Activated CD4-positive, alpha-beta T cell treated with anti-CD3 and anti-CD28 coated beads, Interleukin-2, Interleukin-6, amounts not matched to agents 100 ng/mL and 50 ng/mL, durations not matched to agents 16 hours and 8 hours (primary cell): ENCODE measurements at places on chromosomes 1 and 21.
A peak's percentile ranks its signal among the peaks of the same experiment; 100 is the strongest.

DNA sequence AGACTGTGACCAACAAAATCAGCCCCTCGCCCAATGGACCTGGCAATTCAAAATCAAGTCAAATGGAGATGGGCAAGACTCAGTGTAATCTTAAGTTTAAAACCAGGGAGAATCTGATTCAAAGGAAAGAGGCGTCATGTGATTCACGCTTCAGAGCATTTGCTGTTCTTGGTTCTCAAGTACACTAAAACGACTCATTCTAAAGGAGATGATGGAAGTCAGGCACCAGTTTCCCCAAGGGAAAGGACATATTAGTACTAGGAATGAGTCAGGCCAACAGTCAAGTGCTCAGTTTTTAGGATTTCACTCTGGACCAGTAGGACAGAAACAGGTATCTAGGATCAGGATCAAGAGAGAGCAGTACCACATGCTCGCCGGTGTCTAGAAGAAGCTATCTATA, 429.6 kb downstream of the PLPP3 start:
- DNase-seq: no peak

GRCh38 chr1:44067266-44068250, 36.3 kb upstream of the SLC6A9 start:
- no peak for DNase-seq

DNA sequence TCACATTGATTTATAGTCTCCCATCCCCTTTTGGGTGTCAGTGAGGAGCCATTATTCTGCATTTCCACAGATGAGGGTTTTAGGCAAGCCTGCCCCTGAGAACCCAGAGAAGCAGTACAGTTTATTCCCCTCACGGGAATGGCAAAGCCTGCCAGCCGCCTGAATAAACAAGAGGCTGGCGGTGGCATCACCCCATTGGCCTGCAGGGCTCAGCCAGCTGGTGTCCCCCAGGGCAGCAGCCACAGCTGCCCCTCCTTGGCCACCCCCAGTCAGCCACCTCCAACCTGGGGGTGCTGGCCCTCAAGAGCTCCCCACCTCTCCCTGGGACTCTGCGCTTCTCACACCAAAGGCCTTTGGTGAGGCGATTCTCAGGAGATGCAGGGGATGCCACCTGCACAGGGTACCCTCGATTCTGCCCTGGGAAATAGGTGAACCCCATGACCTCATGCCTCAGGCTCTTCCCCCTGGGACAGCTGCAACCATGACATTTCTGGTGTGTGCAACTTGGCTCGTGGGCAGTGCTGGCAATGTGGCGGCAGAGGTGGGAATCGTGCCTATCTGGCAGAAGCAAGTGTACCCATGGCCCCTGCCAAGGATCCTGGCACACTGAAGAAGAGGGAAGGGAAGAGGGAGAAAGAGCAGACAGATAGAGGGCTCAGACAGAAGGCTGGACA, 14.0 kb downstream of the OLFML2B start:
- no peak for DNase-seq

DNA sequence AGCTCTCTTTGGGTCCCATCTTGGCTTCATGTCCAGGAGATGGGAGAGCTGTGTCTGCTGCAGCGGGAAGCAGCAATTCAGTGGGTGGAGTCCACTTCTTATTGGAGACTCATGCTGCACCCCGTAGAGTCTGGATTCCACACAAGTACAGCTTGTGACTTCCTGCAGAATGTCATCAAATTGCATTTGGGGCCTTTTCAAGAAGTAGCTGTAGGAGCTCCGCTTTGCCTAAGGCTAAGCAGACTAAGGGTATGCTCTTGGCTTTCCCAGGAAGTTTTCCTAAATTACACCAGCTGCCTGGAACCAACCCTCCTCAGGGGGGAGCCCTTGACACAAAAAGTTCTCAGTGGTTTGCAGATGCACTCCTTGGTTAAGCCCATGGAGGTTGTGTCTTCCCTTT, 5.7 kb upstream of the MOB3C start:
- DNase-seq: no peak

DNA sequence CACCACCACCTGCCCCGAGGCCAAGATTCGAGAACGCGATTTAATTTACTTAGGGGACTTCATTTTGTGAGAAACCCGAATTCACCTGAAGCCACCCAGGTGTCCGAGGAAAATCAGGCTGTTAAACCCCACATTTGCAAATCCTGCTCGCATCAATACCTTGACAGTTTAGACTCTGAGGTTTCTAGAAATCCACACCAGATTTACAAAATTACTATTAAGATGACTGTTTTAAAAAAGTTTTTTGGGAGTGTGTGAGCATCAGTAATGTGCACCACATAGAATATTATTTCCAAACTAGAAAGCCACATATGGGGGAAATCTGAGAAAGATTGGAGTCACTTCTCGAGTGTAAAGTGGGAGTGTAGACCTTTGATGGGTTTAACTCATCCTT, 685 bp downstream of the RIMKLA start:
- no peak for DNase-seq

- no peak for DNase-seq
Measured at GRCh38 chr1:180912801-180913565, at the start of gene KIAA1614. Gene KIAA1614 (plus strand): TSS chr1:180912897. CDS start chr1:180913244, 347 bp downstream.

GRCh38 chr1:217469983-217470382, 160.9 kb downstream of the GPATCH2 start:
- DNase-seq: no peak

- DNase-seq: no peak
Measured at GRCh38 chr1:217009376-217009775, 286.1 kb upstream of the ESRRG start.

- DNase-seq: no peak
Measured at GRCh38 chr1:214301526-214301925, 20.6 kb downstream of the SMYD2 start.

- DNase-seq: peak; percentile 6
Measured at GRCh38 chr1:222910699-222911098, 95.9 kb downstream of the DISP1 start.

- no peak for DNase-seq
Measured at GRCh38 chr1:207838156-207839082, 72.5 kb downstream of the CD34 start.

DNA sequence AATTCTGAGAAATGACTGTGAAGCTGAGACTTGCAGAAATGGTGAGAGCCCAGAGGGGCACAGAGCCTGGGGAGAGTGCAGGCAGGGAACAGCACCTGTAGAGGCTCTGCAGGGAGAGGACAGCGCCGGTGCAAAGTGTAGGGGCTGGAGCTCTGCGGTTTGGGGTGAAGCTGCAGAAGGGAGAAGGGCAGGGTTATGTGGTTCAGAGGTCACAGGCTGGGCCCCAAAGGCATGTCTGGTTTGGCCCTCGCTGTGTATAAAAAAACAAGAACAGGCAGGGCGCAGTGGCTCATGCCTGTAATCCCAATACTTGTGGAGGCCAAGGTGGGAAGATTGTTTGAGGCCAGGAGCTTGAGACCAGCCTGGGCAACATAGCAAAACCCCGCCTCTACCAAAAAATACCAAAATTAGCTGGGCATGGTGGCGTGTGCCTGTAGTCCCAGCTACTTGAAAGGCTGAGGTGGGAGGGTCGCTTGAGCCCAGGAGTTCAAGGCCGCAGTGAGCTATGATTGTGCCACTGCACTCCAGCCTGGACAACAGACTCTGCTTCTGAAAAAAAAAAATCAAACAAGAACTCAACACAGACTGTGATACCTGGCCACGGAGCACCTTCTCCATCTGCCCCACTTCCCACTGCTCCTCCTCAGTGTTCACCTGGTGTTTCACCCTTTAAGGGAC, 29.1 kb downstream of the SERINC2 start:
- DNase-seq: no peak

DNA sequence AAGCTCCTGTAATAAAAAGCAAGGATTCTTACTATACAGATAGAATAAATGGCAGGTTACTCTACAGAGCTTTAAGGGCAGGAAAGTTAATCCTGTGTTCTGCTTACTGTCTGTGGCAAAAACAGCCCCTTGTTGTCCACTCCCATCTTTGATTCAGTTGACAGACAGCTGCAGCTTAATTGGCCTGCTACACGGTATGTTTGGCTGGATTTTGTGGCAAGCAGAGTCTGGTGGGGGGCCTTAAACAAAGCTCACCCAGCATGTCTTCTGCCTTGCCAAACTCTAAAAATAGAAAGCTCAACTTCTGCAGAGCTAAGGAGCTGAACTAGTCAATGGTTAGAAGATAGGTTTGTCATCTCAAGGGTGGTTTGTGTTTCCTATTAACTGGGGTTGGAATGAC, 407.2 kb downstream of the HLX start:
- DNase-seq: no peak

GRCh38 chr1:235841938-235842545, 24.7 kb downstream of the LYST start:
- DNase-seq: no peak

- DNase-seq: no peak
Measured at GRCh38 chr1:200053091-200053490, 25.6 kb downstream of the NR5A2 start.

GRCh38 chr1:85229574-85230097, 28.8 kb upstream of the SYDE2 start:
- DNase-seq: no peak

- peak; percentile 46 for DNase-seq
Measured at GRCh38 chr1:93079685-93080141, 630 bp downstream of the MTF2 start.

- no peak for DNase-seq
Measured at GRCh38 chr1:228408869-228409805, 2.5 kb upstream of the TRIM11 start.

DNA sequence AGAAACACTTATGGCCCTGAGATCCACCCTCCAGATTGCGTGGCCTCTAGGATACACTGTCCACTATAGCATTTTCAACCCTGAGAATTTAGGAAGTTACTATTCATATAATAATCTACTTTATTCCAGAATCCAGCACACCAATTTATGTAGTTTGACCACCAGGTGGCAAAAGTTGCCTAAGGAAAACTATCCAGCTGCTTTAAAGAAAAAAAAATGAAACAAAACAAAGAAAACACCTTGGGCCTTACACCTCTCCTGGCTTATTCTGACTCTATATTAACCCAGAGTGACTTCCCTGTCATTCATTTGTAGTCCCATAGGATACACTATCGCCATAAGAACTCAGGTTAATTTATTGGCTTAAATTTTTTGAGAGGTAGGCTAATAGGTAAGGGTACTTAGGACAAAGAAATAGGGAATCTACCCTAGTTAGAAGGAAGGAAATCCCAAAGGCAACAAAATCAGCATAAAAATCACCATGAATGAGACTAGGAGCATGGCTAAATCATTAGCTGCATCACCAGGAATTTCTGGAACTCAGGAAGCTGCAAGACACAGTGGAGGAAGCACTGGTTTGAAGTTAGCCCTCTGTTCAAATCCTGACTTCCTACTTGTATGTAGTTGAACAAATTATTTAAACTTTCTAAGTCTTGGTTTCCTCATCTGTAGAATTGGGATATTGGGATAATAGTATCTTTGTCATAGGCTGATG, 107.5 kb downstream of the SPAG17 start:
- peak; percentile 4 for DNase-seq

- no peak for DNase-seq
Measured at GRCh38 chr1:21901473-21901847, 35.6 kb downstream of the HSPG2 start.

DNA sequence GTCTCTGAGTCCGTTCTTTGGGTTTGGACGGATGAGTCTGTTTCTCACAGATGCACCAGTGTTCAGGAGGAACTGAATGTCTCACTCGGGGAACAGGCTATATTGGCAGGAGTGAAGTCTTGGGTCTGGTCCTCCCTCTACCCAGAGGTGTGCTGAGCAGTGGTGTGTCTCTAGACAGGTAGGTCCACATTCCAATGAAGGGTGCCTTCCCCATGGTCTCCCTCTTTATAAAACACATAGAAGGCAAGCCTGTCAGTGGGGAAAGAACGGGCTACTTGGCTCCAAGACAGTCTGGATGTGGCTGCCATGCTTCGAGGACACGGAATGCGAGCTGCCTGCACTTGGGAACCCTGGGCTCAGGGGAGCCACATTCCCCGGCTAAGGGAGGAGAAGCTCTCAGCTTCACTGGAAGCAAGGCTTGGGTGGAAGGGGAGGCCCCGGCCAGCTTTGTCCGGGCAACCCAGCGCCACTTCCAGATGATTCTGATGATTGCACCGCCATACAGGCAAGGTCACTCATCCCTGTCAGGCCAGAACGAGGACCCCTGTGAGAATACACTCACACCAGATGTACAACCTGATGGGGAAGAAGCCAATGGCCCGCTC, 29.7 kb upstream of the RIPK4 start:
- DNase-seq: no peak

GRCh38 chr1:180612632-180613031, 19.2 kb upstream of the XPR1 start:
- no peak for DNase-seq

GRCh38 chr21:36948686-36949085, 17.8 kb downstream of the HLCS start:
- DNase-seq: no peak

GRCh38 chr1:97190326-97190725, 468.7 kb downstream of the PTBP2 start:
- no peak for DNase-seq

- no peak for DNase-seq
Measured at GRCh38 chr1:60572378-60572777, 498.8 kb upstream of the C1orf87 start.

GRCh38 chr1:242651817-242652216, 127.3 kb upstream of the PLD5 start:
- DNase-seq: peak; percentile 1

GRCh38 chr1:2311184-2312032, 79.9 kb downstream of the MORN1 start:
- peak; percentile 54 for DNase-seq

DNA sequence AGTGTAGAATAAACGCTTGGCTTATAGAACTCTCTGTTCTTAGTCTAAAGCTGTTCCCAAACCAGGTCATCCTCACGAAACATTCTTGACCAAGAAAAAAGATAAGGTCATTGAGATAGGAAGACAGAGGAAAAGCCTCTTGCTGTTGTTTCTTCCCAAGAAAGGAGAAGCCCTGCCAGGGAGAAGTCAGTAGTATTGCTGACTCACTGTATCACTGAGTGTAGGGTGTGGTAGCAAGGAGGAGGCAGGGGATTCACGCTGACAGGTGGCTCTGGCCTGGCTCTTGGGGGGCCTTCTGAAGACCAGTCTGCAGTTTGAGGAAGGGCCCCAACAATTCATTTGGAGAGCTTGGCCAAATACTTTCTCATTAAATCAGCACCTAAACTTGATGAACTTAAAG, 97.8 kb downstream of the CD247 start:
- no peak for DNase-seq

- DNase-seq: no peak
Measured at GRCh38 chr1:109369167-109369746, 28.5 kb downstream of the SORT1 start.

DNA sequence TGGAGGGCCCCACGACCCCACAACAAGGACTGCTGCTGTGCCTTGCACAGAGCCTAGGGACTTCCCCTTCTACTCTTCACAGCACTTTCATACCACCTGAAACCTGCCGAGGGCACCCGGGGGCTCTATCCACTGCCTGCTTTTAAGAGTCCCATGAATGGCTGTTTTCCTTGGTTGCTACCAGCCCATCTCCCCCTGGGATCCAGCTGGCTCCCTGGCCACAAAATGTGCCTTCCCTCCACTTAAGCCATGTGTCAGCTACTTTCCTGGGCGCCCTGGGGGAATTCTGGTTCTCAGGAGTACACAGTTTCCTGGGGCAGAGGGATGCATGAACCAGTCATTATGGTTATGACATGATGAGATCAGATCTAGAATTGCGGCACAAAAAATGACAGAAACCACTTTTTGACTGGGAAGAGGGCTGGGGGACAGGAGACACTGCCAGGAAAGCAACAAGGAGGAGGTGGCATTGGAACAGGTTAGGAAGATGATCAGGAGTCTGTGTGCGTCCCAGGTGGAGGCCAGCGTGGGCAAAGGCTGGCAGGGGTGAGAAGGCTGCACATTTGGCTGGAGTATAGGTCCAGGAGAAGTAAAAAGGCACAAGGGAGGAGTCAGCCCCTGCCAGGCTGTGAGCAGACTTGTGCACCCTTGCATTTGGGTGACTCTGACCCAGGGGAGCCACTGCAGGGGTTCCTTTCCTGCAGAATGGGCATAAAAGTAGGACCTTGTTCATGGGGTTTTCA, 3.2 kb upstream of the TNFRSF8 start:
- DNase-seq: peak; percentile 85
